Natural killer cell (primary cell): ENCODE measurements at places on chromosomes 1 and 21. TPM values are rescaled to one million over a fixed set of nuclear protein-coding genes. Genes with fewer than 3 reads are reported as not detected.
A peak's percentile ranks its signal among the peaks of the same experiment; 100 is the strongest.

SPRR3 gene
- not detected for total RNA-seq

LINGO4 gene
- not detected for total RNA-seq

PLPP3 gene
- not detected for total RNA-seq

PLA2G2F gene
- not detected for total RNA-seq

CD1E gene
- 0.73 TPM for total RNA-seq

SPATA1 gene
- 4.1 TPM for total RNA-seq

- no peak overlapping the region for H3K27ac ChIP-seq
- H3K4me3 ChIP-seq = no peak overlapping the region
- no peaks in the 10 kb centered on the region for H3K36me3 ChIP-seq
- H3K4me1 ChIP-seq = peaks cover 12% of the 10 kb centered on the region
These were observed 56.9 kb downstream of the TBCE start for GRCh38 chr1:235424092-235424491.

GRCh38 chr1:237867380-237867888, 23.3 kb downstream of the ZP4 start:
- no peaks in the 10 kb centered on the region for H3K36me3 ChIP-seq
- no peak overlapping the region for H3K27ac ChIP-seq
- DNase-seq = no peak
- H3K4me1 ChIP-seq = no peaks in the 10 kb centered on the region
- H3K27me3 ChIP-seq = no peaks in the 10 kb centered on the region

DNA sequence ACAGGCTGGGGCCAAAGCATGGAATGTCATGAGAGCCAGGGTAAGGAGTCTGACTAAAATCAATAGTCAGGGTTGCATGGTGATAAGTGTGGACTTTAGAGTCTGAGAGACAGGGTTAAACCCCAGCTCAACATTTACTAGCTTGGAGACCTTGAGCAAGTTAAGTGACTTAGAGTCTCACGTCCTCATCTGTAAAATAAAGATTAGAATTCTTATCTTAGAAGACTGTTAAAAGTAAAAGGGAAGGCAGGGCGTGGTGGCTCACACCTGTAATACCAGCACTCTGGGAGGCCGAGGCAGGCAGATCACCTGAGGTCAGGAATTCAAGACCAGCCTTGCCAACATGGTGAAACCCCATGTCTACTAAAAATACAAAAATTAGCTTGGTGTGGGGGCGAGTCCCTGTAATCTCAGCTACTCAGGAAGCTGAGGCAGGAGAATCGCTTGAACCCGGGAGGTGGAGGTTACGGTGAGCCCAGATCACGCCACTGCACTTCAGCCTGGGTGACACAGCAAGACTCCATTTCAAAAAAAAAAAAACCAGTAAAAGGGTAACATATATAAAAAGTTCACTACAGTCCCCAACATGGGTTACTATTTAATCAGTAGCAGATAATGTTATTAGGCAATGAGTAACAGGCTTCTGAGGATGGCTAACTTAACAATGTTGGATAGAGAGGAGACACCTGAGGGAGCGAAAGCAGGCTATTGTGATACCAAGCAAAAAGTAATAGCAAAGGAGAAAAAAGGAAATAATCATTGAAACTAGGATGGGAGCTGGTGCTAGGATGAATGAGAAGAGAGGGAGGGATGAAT, 20.8 kb downstream of the TMCO1 start:
- no peak for DNase-seq
- H3K36me3 ChIP-seq = peaks cover 31% of the 10 kb centered on the region
- no peaks in the 10 kb centered on the region for H3K27me3 ChIP-seq
- H3K4me3 ChIP-seq = no peak overlapping the region
- H3K27ac ChIP-seq = no peak overlapping the region

DNA sequence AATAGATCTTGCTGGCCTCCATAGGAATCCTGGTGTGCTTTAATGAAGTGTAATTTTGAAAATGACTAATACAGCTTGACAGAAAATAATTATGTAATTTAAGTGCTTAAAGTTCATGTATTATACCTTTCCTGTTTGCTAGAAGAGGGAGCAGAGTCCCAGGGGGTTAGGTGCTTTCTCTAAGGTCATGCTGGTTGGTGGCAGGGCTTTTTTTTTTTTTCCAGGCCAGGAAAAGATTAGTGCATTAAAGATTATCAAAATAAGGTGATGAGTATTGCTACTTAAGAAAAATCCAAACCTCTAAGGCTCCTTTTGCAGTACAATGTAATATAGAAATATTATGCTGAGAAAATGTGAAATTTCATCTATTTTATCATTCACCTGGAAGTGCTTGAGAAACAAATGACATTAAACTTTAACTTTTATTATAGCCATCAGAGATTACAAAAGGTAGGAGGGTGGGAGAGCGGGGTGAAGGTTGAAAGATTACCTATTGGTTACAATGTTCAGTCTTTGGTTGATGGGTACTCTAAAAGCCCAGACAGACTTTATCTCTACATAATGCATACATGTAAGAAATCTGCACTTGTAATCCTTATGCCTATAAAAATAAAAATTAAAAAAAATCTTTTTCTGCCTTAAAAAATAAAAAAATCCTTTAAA, 110.8 kb downstream of the RABGAP1L start:
- no peak overlapping the region for H3K27ac ChIP-seq
- no peak for DNase-seq
- no peak overlapping the region for H3K4me3 ChIP-seq
- no peaks in the 10 kb centered on the region for H3K4me1 ChIP-seq
- H3K27me3 ChIP-seq = no peaks in the 10 kb centered on the region
- H3K36me3 ChIP-seq = peaks cover 15% of the 10 kb centered on the region

DNA sequence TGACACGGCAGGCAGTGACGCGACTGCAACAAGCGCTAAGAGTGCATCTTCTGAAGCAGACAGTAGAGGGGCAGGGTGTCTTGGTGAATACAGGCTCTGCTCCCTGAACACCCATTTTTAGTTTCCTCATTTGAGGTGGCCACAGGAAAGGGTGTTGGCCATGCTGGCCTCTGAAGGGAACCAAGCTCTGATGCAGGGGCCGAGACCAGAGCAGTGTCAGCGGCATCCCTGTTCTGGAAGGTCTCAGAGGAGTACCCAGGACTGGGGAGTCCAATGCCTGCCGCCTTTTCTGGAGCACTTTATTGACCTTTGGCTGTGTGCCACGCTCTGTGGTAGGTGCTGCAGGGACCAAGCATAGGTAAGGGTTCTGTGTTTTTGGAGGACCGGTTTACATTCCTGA, 100.4 kb downstream of the KCNJ6 start:
- no peaks in the 10 kb centered on the region for H3K27me3 ChIP-seq
- no peaks in the 10 kb centered on the region for H3K4me1 ChIP-seq
- H3K36me3 ChIP-seq = no peaks in the 10 kb centered on the region
- no peak overlapping the region for H3K4me3 ChIP-seq

- no peak overlapping the region for H3K4me3 ChIP-seq
- no peaks in the 10 kb centered on the region for H3K4me1 ChIP-seq
- no peak overlapping the region for H3K27ac ChIP-seq
- H3K36me3 ChIP-seq = no peaks in the 10 kb centered on the region
- DNase-seq = no peak
These were observed 344.7 kb upstream of the PTBP2 start for GRCh38 chr1:96376846-96377245.

DNA sequence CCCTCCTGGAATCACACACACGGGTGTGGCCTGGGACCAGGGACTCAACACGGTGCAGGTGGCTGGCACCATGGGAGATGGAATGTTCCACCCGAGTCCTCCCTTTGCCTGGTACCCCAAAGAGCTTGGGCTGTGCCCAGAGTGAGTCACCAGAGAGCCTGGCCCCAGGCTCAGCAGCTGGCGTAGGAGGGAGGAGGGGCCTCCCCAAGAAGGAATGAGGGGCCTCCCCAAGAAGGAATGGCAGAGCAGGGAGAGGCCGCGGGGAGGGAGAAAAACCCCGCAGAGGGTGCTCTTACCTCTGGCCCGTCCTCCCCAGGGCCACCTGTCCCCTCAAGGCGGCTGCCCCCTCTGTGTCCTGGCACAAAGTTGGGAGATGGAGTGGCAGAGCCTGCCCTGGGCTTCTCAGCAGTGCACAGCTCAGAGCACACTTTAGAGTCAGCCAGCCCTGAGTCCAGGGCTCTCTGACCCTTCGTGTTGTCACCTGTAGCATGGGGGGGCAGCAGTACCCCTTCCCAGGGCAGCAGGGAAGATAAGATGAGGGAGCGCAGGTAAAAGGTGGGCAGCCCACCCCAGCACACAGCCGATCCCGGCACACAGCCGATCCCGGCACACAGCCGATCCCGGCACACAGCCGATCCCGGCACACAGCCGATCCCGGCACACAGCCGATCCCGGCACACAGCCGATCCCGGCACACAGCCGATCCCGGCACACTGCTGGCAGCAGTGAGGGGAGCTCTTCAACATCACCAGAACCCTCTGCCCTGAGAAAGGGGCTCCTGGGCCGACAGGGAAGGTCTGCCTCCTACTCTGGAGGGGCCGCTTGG, 20.2 kb upstream of the KCNAB2 start:
- peak overlapping the region; percentile 95 for H3K27ac ChIP-seq
- H3K36me3 ChIP-seq = peaks cover 7% of the 10 kb centered on the region
- peaks cover 59% of the 10 kb centered on the region for H3K4me1 ChIP-seq

- DNase-seq = no peak
- no peak overlapping the region for H3K4me3 ChIP-seq
- peaks cover 32% of the 10 kb centered on the region for H3K4me1 ChIP-seq
- H3K27ac ChIP-seq = no peak overlapping the region
These were observed 8.6 kb downstream of the NR5A2 start for GRCh38 chr1:200035956-200036618.

DNA sequence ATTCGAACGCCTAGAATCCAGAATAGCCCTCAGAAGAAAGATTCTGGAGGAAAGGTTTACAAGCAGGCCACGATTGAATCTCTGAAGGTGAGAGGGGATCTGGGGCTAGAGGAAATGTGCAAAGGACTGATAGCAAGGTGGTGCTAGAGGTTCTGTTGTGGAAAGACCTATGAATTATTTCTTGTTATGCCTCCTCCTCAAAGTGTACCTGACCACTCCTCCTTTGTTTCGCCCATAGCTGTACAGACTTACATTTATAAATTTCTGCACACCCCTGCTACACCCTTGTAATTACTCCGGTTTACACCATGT, 986 bp downstream of the TCEANC2 start:
- DNase-seq = no peak
- H3K36me3 ChIP-seq = peaks cover 4% of the 10 kb centered on the region
- no peak overlapping the region for H3K4me3 ChIP-seq

DNA sequence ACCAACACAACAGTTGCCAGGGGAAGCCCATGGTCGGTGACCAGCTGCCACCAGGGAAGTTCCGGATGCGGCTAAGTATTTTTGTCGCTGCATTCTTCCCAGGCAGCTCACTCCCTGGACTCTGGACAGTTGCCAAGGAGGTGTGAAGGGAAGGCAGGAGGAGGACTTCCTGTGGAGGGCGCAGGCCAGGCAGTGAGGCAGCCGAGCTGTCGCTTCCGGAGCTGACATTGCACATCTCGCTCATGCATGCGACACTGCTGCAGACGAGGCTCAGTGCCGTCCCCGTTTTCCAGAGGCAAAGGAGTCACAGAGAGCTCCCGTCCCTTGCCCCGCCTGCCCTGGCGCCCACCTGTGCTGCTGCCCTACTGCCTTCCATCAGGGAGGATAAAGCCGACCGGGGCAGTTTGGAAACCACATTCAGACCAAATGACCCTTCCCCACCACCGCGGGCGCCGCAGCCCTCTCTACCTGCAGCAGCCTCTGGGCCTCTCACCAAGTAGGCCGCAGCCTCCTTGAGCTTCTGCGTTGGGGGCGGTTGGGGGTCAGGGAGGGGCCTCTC, 81.4 kb downstream of the NENF start:
- peak; percentile 32 for DNase-seq
- no peak overlapping the region for H3K4me3 ChIP-seq
- peaks cover 29% of the 10 kb centered on the region for H3K27me3 ChIP-seq
- H3K27ac ChIP-seq = no peak overlapping the region
- peaks cover 16% of the 10 kb centered on the region for H3K4me1 ChIP-seq

DNA sequence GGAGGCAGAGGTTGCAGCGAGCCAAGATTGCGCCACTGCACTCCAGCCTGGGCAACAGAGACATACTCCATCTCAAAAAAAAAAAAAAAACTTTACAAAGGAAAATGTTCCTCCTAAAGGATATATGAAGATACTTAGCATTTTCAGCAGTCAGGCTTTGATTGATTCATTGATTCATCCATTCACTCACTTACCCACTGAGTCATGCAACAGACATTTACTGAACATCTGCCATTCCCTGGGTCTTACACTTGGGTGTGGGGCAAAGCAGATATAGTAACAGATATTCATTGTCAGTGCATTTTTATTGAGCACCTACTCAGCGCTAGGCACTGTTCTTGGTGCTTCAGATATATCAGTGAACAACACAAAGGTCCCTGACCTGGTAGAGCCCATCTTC, 5.6 kb upstream of the LACTBL1 start:
- no peaks in the 10 kb centered on the region for H3K4me1 ChIP-seq
- H3K36me3 ChIP-seq = no peaks in the 10 kb centered on the region
- H3K27ac ChIP-seq = no peak overlapping the region
- no peaks in the 10 kb centered on the region for H3K27me3 ChIP-seq

DNA sequence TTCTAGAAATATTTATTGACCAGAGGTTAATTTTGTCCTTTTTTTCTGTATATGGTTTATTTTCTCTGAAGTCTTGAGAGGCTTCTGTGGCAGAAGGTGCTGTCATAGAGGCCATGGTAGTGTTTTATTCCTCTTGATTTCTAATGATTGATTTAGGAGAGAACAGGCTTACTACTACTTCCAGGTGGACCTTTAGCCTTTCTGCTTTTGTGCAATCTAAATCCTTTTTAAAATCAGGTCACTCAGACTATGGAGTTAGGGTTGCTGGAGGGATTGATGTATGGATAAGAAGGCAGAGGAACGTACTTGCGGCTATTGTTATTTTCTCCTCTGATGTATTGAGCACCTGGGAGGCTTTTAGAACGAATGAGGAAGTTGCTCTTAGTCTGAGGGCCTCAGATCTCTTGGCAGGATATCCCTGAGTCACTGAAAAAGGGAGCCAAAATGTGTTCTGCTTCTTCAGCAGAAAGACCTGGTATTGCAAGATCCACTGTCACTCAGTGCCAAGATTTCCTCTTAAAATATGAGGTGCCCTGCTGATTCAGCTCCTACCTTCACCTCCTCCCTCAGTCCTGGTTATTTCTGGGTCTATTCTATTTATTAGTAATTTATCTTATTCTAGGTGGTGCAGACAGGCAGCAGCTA, 277.4 kb downstream of the ZNF648 start:
- no peaks in the 10 kb centered on the region for H3K4me1 ChIP-seq
- H3K4me3 ChIP-seq = no peak overlapping the region
- DNase-seq = no peak
- H3K36me3 ChIP-seq = no peaks in the 10 kb centered on the region

DNA sequence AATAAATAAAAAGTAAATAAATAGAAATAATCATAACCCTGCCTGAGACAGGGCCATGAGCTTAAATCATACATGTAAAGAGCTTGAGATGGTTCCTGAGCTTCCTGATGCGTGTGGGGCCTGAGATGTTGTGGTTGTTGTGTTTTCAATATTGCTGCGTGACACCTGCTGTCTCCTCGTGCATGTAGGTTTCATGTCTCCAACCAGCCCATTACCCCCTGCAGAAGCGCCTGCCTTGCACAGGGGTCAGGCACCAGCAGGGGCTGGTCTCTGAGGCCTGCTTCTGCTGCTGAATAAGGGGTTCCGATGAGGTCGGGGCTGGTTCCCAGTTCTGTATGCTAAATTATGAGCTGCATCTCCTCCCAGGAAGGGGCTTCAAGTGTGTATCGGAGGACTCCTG, 15.9 kb downstream of the UMODL1 start:
- no peak for DNase-seq
- H3K27ac ChIP-seq = no peak overlapping the region
- no peak overlapping the region for H3K4me3 ChIP-seq
- peaks cover 10% of the 10 kb centered on the region for H3K27me3 ChIP-seq
- H3K4me1 ChIP-seq = peaks cover 24% of the 10 kb centered on the region

- no peaks in the 10 kb centered on the region for H3K36me3 ChIP-seq
- H3K27ac ChIP-seq = no peak overlapping the region
- no peaks in the 10 kb centered on the region for H3K4me1 ChIP-seq
- H3K27me3 ChIP-seq = no peaks in the 10 kb centered on the region
- no peak overlapping the region for H3K4me3 ChIP-seq
These were observed 16.8 kb downstream of the S100A7A start for GRCh38 chr1:153432874-153433681.
